ENCODE measurements at places on chromosomes 2 and 18.

- DNase-seq, result no peak
Measured at GRCh38 chr2:73825408-73825807, 3.4 kb upstream of the STAMBP start.

DNA sequence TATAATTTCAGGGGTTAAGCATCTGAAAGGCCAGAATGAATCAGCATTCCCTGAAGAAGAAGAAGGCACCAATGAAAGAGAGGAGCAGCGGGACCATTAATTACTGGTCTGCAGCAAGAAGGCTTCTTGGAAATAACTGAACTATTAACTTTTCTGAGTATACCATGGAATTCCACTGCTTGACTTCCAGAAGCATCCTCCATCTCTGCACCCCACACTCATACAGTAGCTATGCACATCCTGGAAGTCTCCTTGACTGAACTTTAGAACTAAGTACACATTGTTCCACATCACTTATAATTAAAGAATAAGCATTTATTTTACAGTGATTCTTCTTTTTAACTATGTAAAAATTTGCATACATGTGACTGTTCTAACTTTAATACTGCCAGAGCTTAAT is 131.5 kb downstream of the PPP1R1C start:
- DNase-seq, result no peak

GRCh38 chr2:29012211-29012681 is 31.1 kb downstream of the TOGARAM2 start:
- DNase-seq, result no peak

GRCh38 chr2:75822336-75822735 is 111.6 kb upstream of the GCFC2 start:
- no peak for DNase-seq

DNA sequence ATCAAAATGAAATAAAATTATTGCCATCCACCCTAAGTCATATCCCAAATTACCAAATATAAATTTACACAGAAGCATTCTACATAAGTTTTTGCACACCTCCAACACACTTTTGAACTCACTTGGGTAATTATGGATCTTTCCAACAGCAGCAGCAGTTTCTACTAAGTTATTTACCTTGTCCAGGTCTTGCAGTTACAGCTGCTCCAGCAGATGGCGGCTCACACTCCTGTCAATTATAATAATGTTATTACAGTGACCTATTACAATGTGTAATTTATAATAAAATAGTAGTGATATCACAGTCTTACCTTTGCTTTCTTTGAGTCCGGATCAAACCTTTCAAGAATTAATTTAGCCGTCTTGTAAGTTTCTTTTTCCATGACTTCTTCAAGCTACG is 37.9 kb downstream of the LNPK start:
- no peak for DNase-seq

- DNase-seq, result no peak
Measured at GRCh38 chr2:17780546-17780945, 26.6 kb downstream of the GEN1 start.

- DNase-seq, result no peak
Measured at GRCh38 chr2:120847700-120848321, 112.1 kb downstream of the GLI2 start.

All from coronary artery (tissue), 2 donors.